ENCODE measurements at places on chromosomes 16 and 17. TPM values are rescaled to one million over a fixed set of nuclear protein-coding genes. Genes with fewer than 3 reads are reported as not detected.
A peak's percentile ranks its signal among the peaks of the same experiment; 100 is the strongest.

Gene CCL13
- total RNA-seq: 4.0 TPM

- DNase-seq: no peak
Measured at GRCh38 chr16:26598061-26598460, 468.7 kb upstream of the C16orf82 start.

Gene TLCD3A
- total RNA-seq: 9.9 TPM

Gene MYADML2
- not detected for total RNA-seq

DNA sequence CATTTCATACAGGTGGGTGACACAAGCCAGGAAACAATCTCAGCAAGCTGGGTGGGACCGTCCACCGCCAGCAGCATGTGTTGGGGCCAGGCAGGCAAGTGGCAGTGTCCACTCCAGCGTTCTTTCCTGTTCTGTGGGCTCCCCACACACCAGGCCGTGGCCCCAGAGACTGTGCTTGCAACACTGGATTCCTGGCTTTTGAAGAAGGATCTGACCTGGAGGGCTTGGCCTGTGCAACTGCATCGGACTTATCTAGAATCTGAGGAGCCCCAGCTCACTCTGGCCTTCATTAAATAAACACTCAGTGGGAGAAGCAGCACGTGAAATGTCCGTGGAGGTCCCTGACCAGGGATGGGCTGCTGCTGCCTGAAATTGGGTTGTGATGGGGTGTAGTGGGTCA lies 3.2 kb downstream of the KSR1 start:
- peak; percentile 63 for DNase-seq

GRCh38 chr17:29039764-29040598 lies 3.0 kb upstream of the PIPOX start:
- peak; percentile 67 for DNase-seq

DNA sequence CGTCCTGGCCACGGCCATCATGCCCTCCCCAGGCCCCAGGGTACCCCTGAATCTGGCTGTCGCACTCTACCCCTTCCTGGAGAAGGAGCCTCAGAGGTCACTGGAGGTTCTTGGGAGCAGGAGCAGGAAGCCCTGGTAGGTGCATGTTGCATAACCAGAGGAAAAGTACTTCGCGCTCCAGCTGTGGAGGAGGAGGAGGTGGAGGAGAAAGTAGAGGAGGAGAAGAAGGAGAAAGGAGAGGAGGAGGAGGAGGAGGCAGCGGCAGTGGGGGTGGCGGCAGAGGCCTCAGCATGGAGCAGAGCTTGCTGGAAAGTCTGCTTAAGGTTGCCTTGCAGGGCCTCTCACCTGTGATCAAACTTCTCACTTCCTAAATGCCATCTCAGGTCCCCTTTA lies 61.8 kb downstream of the BAIAP2 start:
- DNase-seq: no peak

Gene KCNJ2
- 3.2 TPM for total RNA-seq

GRCh38 chr17:74960570-74961342 lies 11.8 kb downstream of the HID1 start:
- DNase-seq: no peak
